Effector memory CD4-positive, alpha-beta T cell (primary cell): ENCODE measurements at places on chromosomes 4 and X.

- H3K4me1 ChIP-seq, result no peaks in the 10 kb centered on the region
- DNase-seq, result no peak
- peaks cover 3% of the 10 kb centered on the region for H3K27me3 ChIP-seq
Observed at GRCh38 chr4:118346495-118346894, 6.3 kb downstream of the PRSS12 start.

GRCh38 chr4:80112236-80112635 is 39.2 kb upstream of the ANTXR2 start:
- no peak overlapping the region for H3K27ac ChIP-seq
- no peaks in the 10 kb centered on the region for H3K27me3 ChIP-seq
- H3K36me3 ChIP-seq, result no peaks in the 10 kb centered on the region
- no peak for DNase-seq
- no peak overlapping the region for H3K4me3 ChIP-seq

GRCh38 chrX:20362268-20363267 is 95.9 kb upstream of the RPS6KA3 start:
- DNase-seq, result no peak
- H3K36me3 ChIP-seq, result no peaks in the 10 kb centered on the region
- no peaks in the 10 kb centered on the region for H3K4me1 ChIP-seq
- H3K27me3 ChIP-seq, result no peaks in the 10 kb centered on the region

DNA sequence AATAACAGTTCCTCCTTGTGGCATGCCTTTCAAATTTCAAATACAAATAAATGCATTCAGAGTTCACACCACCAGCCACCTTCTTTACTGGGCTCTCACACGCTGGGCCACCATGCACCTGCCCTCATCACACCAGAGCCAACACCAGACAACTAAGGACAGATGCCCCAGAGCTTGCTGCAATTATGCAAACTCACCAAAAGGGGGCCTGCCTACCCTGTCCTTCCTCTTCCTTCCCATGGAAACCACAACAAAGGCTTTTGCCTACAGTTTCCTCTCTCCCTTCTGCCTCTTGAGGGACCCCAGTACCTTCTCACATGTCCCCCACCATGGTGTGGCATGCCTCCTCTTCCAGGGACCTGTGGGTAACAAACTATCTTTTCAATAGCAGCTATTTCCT is 1333.9 kb upstream of the TENM3 start:
- H3K36me3 ChIP-seq, result no peaks in the 10 kb centered on the region
- no peaks in the 10 kb centered on the region for H3K27me3 ChIP-seq
- no peak overlapping the region for H3K4me3 ChIP-seq
- no peak overlapping the region for H3K27ac ChIP-seq
- no peaks in the 10 kb centered on the region for H3K4me1 ChIP-seq
- no peak for DNase-seq

- H3K27me3 ChIP-seq, result no peaks in the 10 kb centered on the region
- DNase-seq, result no peak
- H3K4me1 ChIP-seq, result no peaks in the 10 kb centered on the region
- H3K36me3 ChIP-seq, result no peaks in the 10 kb centered on the region
- H3K27ac ChIP-seq, result no peak overlapping the region
- H3K4me3 ChIP-seq, result no peak overlapping the region
Observed at GRCh38 chr4:7169134-7169533, 23.2 kb upstream of the SORCS2 start.

- H3K27me3 ChIP-seq, result no peaks in the 10 kb centered on the region
- H3K36me3 ChIP-seq, result no peaks in the 10 kb centered on the region
- H3K4me3 ChIP-seq, result no peak overlapping the region
- no peak for DNase-seq
Observed at GRCh38 chr4:157014621-157015591, 43.3 kb upstream of the PDGFC start.

GRCh38 chr4:68466751-68467150 is 19.5 kb downstream of the TMPRSS11E start:
- no peaks in the 10 kb centered on the region for H3K36me3 ChIP-seq
- H3K4me3 ChIP-seq, result no peak overlapping the region
- no peak for DNase-seq
- no peaks in the 10 kb centered on the region for H3K27me3 ChIP-seq
- H3K27ac ChIP-seq, result no peak overlapping the region

GRCh38 chrX:39910651-39911050 is 187.1 kb downstream of the BCOR start:
- no peak for DNase-seq
- no peaks in the 10 kb centered on the region for H3K4me1 ChIP-seq
- no peak overlapping the region for H3K4me3 ChIP-seq
- no peaks in the 10 kb centered on the region for H3K36me3 ChIP-seq
- no peaks in the 10 kb centered on the region for H3K27me3 ChIP-seq

DNA sequence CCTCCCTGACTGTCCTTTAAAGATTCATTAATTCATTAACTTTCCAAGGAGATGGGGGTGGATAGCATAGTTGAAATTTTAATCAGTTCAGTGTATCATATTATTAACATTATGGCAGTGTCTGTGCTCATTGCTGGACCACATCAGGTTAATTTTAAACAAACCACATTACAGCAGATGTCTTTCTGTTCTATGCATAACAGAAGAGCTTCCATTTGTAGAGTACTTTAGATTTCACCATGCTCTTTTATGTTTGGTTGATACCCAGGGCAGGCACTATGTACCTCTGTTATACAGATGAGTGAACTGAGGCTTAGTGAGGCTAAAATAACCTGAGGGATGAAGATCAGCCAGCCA is 41.1 kb downstream of the AFF2 start:
- H3K27me3 ChIP-seq, result no peaks in the 10 kb centered on the region
- no peak for DNase-seq
- no peaks in the 10 kb centered on the region for H3K4me1 ChIP-seq
- H3K4me3 ChIP-seq, result no peak overlapping the region

DNA sequence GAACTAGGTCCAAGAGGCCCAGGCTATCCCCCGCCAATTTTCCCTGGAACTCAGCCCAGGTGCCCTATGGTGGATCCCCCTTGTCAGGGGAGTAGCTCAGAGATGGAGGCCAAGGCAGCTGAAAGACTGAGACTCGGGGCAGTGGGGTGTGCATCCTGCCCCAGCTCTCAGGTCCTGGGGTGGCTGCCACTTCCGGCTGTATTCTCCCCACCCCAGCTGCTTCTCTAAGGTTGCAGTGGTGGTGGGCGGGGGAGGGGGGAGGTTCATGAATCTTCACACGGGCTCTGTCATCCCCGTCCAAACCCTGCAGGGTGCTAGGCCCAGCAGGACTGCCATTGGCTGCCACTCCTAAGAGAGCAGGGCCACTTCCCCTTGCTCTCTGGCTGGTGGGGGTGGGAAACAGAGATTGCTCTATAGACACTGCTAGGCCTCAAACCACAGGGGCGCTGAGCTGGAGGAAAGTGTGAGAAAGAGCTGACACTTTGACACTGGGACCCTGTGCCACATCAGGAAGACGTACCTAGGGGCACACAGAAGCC is 1.5 kb downstream of the SASH3 start:
- DNase-seq, result peak; percentile 78
- peak overlapping the region; percentile 80 for H3K27ac ChIP-seq
- H3K4me3 ChIP-seq, result peak overlapping the region; percentile 63
- H3K27me3 ChIP-seq, result no peaks in the 10 kb centered on the region
- peaks cover 7% of the 10 kb centered on the region for H3K36me3 ChIP-seq

GRCh38 chr4:183111452-183111885 is 12.4 kb downstream of the WWC2 start:
- no peak overlapping the region for H3K27ac ChIP-seq
- no peak for DNase-seq
- no peaks in the 10 kb centered on the region for H3K4me1 ChIP-seq
- no peak overlapping the region for H3K4me3 ChIP-seq

- H3K4me3 ChIP-seq, result no peak overlapping the region
- no peaks in the 10 kb centered on the region for H3K36me3 ChIP-seq
- H3K27me3 ChIP-seq, result no peaks in the 10 kb centered on the region
- no peaks in the 10 kb centered on the region for H3K4me1 ChIP-seq
- H3K27ac ChIP-seq, result no peak overlapping the region
Observed at GRCh38 chrX:10630320-10630719, 9.9 kb upstream of the MID1 start.

GRCh38 chr4:26137288-26137687 is 183.5 kb upstream of the RBPJ start:
- peaks cover 4% of the 10 kb centered on the region for H3K4me1 ChIP-seq
- H3K27ac ChIP-seq, result no peak overlapping the region
- H3K4me3 ChIP-seq, result no peak overlapping the region
- no peaks in the 10 kb centered on the region for H3K27me3 ChIP-seq
- no peak for DNase-seq

- no peaks in the 10 kb centered on the region for H3K4me1 ChIP-seq
- DNase-seq, result no peak
- H3K36me3 ChIP-seq, result no peaks in the 10 kb centered on the region
- H3K4me3 ChIP-seq, result no peak overlapping the region
Observed at GRCh38 chrX:82973646-82974045, 534.4 kb upstream of the POU3F4 start.

GRCh38 chrX:47831788-47832187 is 4.9 kb upstream of the ZNF81 start:
- H3K4me1 ChIP-seq, result no peaks in the 10 kb centered on the region
- H3K27ac ChIP-seq, result no peak overlapping the region
- DNase-seq, result peak; percentile 30
- no peaks in the 10 kb centered on the region for H3K36me3 ChIP-seq
- H3K4me3 ChIP-seq, result no peak overlapping the region

GRCh38 chrX:21998037-21998436 is 34.1 kb upstream of the PHEX start:
- DNase-seq, result no peak
- no peak overlapping the region for H3K4me3 ChIP-seq
- no peak overlapping the region for H3K27ac ChIP-seq

- H3K27me3 ChIP-seq, result no peaks in the 10 kb centered on the region
- no peak overlapping the region for H3K4me3 ChIP-seq
- H3K4me1 ChIP-seq, result no peaks in the 10 kb centered on the region
- DNase-seq, result peak; percentile 21
- no peak overlapping the region for H3K27ac ChIP-seq
- H3K36me3 ChIP-seq, result no peaks in the 10 kb centered on the region
Observed at GRCh38 chrX:149470955-149471354, 34.2 kb downstream of the IDS start.

DNA sequence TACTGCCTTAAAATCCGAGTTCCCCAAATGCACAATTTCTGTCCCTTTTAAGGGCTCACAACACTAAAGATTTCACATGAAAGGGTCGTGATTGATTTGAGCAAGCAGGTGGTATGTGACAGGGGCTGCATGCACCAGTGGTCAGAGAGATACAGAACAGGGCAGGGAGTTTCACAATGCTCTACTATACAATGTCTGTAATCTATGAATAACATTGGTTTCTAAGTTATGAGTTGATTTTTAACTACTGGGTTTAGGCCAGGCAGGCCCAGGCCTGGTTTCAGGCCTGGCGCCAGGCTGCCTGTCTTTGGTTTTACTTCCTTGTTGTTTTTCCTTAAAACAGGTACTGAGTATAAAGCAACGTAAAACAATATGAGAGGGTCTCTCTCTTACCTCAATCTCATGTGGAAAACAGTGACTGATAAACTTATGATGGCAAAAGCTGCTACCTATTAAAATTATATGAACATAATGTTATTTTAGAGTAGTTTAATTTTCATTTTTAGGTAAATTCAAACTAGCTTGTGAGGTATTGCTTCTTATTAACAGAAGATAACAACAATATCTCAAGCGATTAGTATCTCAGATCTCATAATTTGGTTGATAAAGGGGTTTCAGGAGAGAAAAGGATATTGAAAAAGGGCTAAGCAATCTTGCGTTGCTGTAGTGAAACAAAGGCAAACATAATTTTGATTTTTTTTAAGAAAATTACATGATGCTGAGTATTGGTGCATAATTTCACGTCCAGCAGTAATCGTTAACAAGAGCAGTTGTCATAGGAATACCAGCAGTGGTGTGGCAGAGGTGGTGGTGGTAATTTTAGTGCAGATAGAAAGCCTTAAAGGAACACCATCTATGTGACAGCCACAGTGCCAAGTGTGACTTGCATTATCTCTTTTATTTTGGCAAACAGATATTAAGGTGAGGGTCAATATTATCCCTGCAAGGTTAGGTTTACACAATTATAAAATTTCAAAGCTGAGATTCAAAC is 944.4 kb upstream of the GRID2 start:
- no peak overlapping the region for H3K4me3 ChIP-seq
- H3K27ac ChIP-seq, result no peak overlapping the region
- no peaks in the 10 kb centered on the region for H3K4me1 ChIP-seq
- H3K36me3 ChIP-seq, result no peaks in the 10 kb centered on the region
- no peaks in the 10 kb centered on the region for H3K27me3 ChIP-seq

DNA sequence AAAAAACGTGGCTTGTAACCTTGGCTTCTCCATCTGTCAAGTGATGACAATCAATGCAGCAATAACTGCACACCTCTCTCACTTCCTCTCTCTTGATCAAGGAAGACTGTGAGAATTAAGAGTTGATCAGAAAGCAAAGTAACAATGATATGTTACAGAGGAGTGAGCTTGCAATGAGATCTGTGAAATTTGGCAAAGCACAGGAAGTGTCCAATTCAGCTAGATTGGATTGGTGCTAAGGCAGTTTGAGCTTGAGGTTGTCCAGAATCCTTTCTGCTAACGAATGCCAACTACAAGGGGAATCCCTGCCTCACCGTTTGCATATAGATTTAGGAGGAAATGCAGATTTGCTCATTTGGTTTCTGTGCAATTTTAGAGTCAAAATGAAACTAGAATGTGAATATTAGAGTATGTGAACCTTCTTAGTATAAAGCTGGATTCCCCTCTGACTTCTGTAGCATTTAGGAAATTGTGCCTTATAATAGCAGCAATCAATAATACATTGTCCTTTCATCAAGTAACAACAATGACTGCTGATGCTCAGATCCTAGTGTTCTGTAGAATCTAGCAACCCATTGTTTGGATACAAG is 346.4 kb downstream of the PTTG2 start:
- peaks cover 14% of the 10 kb centered on the region for H3K4me1 ChIP-seq
- no peaks in the 10 kb centered on the region for H3K27me3 ChIP-seq
- H3K36me3 ChIP-seq, result no peaks in the 10 kb centered on the region

- H3K4me3 ChIP-seq, result no peak overlapping the region
- H3K27me3 ChIP-seq, result no peaks in the 10 kb centered on the region
- DNase-seq, result no peak
Observed at GRCh38 chrX:22310779-22311178, 38.1 kb downstream of the CBLL2 start.

- no peaks in the 10 kb centered on the region for H3K36me3 ChIP-seq
- H3K27me3 ChIP-seq, result no peaks in the 10 kb centered on the region
- no peaks in the 10 kb centered on the region for H3K4me1 ChIP-seq
- H3K4me3 ChIP-seq, result no peak overlapping the region
Observed at GRCh38 chr4:175929441-175929840, 117.4 kb upstream of the GPM6A start.

- peaks cover 12% of the 10 kb centered on the region for H3K4me1 ChIP-seq
- peak; percentile 15 for DNase-seq
- H3K27ac ChIP-seq, result peak overlapping the region; percentile 70
- H3K4me3 ChIP-seq, result peak overlapping the region; percentile 60
- H3K27me3 ChIP-seq, result no peaks in the 10 kb centered on the region
Observed at GRCh38 chrX:46574774-46575381, 1.3 kb downstream of the CHST7 start.

DNA sequence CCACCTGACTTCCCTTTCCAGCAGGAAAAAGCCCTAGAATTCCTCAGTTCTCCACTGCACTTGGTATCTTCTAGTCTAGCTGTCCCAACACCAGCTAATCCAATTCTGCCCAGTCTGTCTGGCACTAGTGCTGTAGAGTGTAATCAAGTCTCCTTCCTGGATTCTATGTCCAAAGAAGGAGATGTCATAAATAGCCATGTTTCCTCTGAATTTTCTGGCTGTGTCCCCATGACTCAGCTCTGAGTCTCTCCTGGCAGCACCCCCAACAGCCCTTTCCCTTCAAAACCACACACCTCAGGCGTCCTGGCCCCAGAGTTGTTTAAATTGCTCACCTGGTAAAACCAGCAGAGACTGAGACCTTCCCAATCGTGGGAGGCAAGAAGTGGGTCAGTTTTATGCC is 197.2 kb downstream of the GRXCR1 start:
- no peaks in the 10 kb centered on the region for H3K36me3 ChIP-seq
- H3K4me1 ChIP-seq, result no peaks in the 10 kb centered on the region
- no peak for DNase-seq
- H3K4me3 ChIP-seq, result no peak overlapping the region
- H3K27me3 ChIP-seq, result no peaks in the 10 kb centered on the region
